ENCODE measurements at places on chromosomes 1 and 21.

DNA sequence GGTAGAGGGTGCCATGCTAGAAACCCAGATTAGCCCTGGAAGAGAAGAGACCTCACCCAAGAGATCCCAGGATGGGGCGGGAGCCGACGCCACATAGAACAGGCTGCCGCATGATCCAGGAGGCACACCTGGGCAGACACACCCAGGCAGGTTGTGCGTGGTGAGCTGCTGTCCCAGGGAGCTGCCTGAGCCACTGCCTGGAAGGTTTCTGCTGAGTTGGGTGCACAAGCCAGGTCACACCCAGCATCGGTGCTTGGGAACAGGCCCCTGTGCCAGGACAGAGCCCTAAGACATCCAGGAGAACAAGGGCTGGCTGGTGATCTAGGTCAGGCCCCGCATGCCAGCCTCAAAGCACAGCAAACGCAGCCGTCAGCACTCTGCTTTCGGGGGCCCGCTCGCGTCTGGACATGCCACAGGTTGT is 40.2 kb downstream of the CTNNBIP1 start:
- DNase-seq: no peak

GRCh38 chr1:226826479-226827261 is 43.7 kb upstream of the PSEN2 start:
- DNase-seq: no peak

GRCh38 chr1:234658138-234658537 is 48.2 kb upstream of the IRF2BP2 start:
- no peak for DNase-seq

DNA sequence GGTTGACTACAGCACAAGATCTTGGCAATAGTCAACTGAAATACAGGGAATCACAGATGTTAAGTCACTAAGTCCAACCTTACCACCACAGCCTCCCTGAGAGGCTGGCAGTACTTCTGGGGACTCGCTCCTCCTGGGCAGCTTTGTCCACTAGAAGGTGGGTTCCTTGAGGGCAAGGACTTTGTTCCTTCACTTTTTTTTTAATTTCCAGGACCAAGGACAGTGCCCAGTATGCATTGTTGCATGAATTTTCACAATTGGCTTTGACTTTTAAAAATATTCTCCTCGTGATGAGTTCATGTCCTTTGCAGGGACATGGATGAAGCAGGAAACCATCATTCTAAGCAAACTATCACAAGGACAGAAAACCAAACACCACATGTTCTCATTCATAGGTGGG is 96.7 kb upstream of the IGSF21 start:
- DNase-seq: no peak

- no peak for DNase-seq
These were observed 29.3 kb downstream of the IER5 start for GRCh38 chr1:181117648-181118449.

GRCh38 chr1:205329719-205330118 is 8.2 kb upstream of the NUAK2 start:
- DNase-seq: no peak

- DNase-seq: no peak
These were observed 511.2 kb downstream of the USP25 start for GRCh38 chr21:16241016-16241415.

DNA sequence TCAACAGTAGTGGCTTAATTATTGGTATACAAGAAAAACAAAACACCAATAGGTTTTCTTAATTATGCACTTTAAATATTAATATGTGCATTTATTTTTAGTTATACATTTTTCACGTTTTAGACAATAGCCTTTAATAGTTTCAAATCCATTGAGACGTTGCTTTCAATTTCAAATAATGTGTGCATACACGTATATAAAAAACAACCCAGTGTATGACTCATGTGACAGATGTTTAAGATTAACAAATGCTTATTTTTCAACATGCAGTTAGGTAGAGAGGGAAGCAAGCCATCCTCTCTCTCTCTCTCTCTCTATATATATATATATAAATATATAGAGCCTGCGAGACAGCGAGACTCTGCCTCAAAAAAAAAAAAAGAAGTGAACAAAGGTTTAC is 24.3 kb downstream of the EYA3 start:
- no peak for DNase-seq

DNA sequence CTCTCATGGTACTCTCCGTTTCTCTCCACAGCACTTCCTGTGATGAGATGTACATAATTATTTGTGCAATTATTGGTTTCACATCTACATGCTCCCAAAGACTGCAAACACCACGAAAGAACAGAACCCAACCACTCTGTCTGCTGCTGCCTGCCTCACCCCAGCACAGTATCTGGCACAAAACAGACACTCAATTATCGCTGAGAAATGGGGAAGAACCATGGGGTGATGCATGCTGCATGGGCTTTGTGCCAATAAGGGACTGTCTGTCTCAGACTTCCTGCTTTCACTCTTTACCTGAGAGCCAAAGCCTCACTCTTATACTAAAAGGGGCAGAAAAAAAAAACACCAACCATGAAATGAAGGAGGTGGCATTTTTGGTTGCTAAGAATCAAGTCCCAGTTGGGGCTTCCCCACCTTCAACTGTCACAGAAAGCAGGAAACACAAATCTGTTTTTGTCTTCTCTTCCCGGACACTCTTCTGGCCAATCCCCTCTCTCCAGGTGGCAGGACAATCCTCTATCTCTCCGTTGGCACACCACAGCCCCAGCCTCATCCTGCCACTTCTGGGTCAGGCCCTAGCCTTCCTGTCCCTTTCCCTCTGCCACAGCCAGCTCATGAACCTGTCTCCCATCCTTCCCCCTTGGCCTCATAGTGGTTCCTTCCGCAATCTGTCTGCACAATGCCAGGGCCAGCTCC is 82.0 kb downstream of the TGFBR3 start:
- DNase-seq: no peak

DNA sequence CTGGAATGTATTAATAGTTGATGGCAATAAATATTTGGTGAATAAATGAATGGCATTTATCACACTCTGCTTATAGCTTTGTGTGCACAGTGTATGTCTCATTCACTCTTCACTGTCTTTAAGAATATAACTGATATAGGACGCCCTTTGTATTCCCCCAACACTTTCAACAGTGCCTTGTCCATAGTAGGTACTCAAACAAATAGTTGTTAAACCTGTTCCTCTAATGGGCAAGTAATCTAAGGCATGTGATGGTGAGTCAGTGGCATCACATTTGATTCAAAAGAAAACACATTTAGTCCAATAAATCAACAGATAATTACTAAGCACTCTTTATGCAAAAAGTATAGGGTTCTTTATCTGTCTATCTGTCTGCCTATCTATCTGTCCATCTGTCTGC is 11.2 kb upstream of the RXRG start:
- DNase-seq: no peak

DNA sequence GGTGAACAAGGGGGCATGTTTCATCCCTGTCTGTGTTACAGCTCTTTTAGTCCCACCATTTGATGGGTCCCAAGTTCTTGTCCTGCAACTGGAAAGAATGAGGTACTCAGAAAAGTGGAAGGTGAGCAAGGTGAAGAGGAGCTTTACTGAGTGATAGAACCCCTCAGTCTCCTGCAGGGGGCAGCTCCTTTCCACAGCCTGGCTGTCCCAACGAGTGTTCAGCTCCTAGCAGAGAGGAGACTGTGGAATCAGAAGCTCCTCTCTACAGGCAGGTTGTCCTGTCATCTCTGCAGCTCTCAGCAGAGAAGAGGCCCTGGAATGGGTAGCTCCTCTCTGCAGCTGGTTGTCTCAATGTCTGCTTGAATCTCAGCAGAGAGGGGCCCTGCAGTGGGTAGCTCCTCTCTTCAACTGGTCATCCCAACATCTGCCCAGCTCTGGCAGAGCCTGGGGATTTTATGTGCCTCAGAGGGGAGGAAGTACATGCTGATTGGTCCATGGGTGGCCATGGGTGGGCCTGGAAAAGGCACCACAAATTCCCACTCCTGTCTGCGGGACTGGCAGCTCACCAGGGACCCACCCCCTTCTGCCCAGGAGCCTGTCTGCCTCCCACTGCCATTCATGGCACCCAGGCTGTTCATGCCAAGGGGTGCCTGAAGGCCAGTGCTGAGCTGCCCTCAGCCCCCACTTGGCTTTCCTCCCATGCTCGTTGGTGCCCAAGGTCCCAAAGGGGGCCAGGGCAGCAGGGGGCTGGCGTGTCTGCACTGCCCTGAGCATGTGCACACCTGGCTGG is 25.7 kb downstream of the LDLRAD1 start:
- DNase-seq: no peak

DNA sequence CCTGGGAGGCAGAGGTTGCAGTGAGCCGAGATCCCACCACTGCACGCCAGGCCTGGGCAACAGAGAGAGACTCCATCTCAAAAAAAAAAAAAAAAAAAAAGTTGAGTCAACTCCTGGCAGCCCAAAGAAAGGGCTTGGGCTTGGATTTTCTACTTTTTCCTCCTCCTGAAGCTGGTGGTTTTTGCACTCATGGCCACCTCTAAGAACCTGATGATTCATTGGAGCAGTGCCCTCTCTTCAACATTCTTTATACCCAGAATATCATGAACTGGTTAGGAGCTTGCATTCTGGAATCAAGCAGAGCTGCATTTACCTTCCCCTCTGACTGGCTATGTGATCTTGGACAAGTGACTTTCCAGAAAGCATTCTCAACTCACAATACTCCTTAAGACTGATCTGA is 3.5 kb upstream of the ACTA1 start:
- no peak for DNase-seq

- DNase-seq: no peak
These were observed 278.5 kb downstream of the LRRC7 start for GRCh38 chr1:69846267-69846666.

GRCh38 chr1:204341380-204341779 is 18.3 kb downstream of the PLEKHA6 start:
- no peak for DNase-seq

DNA sequence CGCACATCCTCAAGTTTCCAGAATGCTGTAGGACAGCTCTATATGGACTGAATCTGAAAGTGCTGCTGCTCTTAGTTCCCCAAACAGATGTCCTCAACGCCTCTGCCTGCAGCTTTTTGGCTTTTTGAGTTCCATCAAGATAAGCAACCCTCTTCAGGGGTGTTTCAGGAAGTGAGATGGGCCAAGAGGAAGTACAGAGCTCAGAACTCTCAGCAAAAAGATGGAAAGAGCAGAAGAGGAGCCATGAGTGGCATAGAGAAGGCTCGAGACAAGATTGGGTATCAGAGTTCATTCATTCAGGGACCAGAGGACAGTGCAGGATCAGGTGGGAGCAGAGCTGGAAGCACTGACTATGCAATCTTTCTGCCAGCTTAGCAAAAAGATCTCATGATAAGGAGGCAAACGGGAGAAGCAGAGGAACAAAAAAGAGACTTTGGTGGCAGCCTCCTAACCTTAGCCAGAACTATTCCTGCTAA is at the start of the genes ADORA3 and TMIGD3:
Gene ADORA3, minus strand, starts transcription at position 49 of the 476 bp plus-strand sequence. CDS start 279 bp downstream, outside the sequence.
Gene TMIGD3, minus strand, starts transcription at position 49 of the 476 bp plus-strand sequence. CDS start 279 bp downstream, outside the sequence.
- no peak for DNase-seq

DNA sequence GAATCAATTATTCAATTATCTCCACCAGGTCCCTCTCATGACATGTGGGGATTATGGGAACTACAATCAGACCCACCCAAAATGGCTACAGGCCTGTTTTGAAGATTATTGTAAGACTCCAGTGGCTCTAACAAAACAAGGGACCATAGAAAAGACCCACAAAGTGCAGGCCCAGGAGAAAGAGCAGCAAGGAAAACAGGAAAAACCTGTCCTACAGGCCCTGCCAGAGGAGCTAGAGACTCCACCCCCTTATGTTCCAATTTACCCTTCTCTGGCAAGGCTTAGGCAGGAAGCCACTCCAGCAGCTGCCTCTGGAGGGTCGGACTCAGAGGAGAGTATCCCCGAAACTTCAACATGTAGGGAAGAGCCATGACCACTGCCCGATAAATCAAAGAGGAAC is 96.5 kb downstream of the LIPI start:
- no peak for DNase-seq

DNA sequence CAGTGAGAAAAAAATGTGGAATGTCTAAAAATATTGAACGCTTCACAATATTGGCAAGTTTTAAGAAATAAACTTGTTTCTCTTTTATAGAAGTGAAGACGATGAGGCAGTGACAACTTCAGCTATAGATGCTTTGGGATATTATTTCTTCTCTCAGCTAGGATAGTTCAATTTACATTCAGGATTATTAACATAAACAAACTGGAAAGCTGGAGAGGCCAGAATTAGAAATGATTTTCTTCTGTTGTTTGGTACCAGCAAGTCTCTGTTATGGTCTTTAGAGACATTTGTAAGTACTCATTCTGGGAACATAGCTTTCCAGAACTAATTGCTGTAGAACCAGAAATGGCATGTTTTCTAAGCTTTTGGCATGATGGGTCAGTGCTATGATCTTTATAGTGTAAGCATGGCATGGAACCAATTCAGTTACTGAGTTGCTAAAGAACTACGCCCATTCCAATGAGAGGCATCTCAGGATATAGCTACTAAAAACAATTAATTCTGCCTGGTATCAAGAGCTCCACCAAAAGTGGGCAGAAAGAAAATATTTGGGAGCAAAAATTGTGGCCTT is 599.5 kb upstream of the B3GALT2 start:
- DNase-seq: no peak

GRCh38 chr1:246750752-246751151 is 26.5 kb downstream of the SCCPDH start:
- DNase-seq: no peak

DNA sequence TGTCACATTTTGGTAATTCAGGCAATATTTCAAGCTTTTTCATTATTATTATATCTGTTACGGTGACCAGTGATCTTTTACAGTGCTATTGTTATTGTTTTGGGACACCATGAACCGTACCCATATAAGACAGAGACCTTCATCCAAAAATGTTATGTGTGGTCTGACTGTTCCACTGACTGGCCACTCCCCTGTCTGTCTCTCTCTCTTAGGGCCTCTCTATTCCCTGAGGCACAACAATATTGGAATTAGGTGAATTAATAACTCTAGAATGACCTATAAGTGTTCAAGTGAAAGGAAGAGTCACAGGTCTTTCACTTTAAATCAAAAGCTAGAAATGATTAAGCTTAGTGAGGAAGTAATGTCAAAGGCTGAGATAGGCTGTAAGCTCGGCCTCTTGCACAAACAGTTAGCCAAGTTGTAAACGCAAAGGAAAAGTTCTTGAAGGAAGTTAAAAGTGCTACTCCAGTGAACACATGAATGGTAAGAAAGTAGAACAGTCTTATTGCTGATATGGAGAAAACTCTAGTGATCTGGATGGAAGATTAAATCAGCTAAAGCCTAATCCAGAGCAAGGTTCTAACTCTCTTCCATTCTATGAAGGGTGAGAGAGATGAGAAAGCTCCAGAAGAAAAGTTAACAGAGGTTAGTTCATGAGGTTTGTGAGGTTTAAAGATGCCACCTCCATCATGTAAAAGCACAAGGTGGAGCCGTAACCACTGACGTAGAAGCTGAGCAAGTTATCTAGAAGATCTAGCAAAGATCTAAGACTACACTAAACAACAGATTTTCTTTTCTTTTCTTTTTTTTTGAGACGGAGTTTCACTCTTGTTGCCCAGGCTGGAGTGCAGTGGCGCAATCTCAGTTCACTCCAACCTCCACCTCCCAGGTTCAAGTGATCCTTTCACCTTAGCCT is 19.7 kb upstream of the DIPK1A start:
- no peak for DNase-seq

- no peak for DNase-seq
These were observed 95.5 kb upstream of the TPTE start for GRCh38 chr21:10425856-10426255.

GRCh38 chr1:183697814-183698590 is 44.9 kb upstream of the APOBEC4 start:
- no peak for DNase-seq

- no peak for DNase-seq
These were observed 50.5 kb downstream of the ZFYVE9 start for GRCh38 chr1:52192436-52192835.

GRCh38 chr1:64838486-64838885 is 93.6 kb downstream of the RAVER2 start:
- DNase-seq: no peak

- no peak for DNase-seq
These were observed 24.1 kb downstream of the HHIPL2 start for GRCh38 chr1:222523852-222524251.

Data from nucleus accumbens (tissue), 56 donors.